HL-60 (cell line): ENCODE measurements at places on chromosomes 1 and 21.

GRCh38 chr1:78408192-78408591, 82.6 kb upstream of the PTGFR start:
- no peak for DNase-seq

DNA sequence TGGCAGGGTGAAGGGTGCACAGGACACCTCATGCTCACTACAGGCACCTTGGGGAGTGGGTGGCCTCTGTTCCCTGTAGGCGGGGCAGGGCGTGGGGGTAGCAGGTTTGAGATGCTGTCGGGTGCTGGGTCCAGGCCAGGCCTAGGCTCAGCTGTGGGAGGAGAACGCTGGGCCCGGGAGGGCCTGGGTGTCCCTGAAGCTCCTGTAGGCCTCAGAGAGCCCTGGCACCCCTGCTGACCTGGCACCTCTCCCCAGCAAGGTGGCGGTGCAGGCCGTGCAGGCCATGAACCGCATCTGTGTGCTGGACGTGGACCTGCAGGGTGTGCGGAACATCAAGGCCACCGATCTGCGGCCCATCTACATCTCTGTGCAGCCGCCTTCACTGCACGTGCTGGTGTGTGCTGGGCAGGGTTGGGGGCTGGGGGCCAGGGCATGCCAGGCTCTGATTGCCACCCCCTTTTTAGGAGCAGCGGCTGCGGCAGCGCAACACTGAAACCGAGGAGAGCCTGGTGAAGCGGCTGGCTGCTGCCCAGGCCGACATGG, 2.5 kb upstream of the GJC2 start:
- no peak for DNase-seq

GRCh38 chr1:114263343-114263742, 109.7 kb upstream of the SYT6 start:
- DNase-seq: no peak

- no peak for DNase-seq
These were observed 1.8 kb downstream of the RNF220 start for GRCh38 chr1:44406737-44407429.

DNA sequence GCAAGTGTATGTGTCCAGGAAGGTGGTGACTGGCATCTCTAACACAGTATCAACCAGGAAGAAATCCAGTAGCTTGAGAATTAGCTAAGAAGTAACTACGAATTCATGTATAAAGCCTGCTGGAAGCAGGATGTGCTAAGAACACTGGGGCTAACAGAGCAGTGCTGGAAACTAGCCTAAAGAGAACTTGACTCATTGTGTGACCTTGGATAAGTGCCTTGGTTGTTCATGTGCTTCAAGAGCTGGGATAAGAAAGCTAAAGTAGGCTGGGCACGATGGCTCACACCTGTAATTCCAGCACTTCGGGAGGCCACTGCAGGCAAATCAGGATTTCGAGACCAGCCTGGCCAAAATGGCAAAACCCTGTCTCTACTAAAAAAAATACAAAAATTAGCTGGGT, 186.9 kb downstream of the RRAGC start:
- no peak for DNase-seq

DNA sequence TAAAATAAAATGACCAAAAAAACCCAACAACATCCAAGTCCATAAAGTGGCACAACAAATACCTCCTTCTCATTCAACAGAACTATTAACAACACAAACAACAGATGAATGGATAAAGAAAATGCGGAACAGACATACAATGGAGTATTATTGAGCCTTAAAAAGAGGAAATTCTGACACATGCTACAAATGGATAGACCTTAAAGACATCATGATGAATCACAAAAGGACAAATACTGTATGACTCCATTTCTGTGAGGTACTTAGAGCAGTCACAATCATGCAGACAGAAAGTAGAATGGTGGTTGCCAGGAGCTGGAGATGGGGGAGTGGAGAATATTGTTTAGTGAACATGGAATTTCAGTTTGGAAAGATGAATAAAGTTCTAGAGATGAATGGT, 42.6 kb downstream of the EYA3 start:
- no peak for DNase-seq

- DNase-seq: no peak
These were observed 448.8 kb upstream of the BEND5 start for GRCh38 chr1:49225464-49225863.

DNA sequence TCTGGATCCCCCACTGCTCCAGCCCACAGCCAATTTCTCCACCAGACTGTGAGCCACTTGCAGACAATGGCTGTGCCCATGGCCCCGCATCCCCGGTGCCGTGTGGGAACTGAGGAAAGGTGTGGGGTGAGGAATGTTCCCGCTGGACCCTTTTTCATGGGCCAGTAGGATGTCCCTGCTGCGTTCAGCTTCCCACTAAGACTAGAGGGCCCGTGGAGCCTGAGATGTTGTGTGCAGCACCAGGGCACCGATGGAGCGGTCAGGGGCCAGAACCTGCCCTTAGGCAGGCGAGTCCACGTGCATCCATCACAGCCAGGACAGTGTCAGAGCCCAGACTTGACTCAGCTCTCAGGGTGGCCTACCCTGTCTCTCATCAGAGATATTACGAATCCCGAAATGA, 105.7 kb upstream of the COL6A1 start:
- DNase-seq: no peak

DNA sequence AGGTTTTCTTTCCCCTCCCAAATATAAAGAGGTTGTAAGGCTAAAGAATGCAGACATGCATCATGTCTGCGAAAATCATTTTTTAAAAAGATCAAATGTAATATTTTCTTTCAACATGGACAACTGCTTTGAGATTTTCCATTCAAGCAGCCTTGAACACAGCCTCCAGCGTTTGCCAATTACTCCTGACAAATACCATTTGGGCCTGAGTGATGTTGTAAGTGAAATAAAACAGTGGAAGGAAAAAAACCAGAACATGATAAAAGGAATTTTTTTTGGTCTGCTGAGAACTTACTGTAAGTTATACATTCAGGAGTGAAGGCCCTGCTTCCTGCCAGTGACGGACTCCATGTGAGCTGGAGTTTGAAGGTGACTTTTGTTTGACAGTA, 37.2 kb downstream of the SETD4 start:
- DNase-seq: no peak
